ENCODE measurements at places on chromosomes 11 and 22. TPM values are rescaled to one million over a fixed set of nuclear protein-coding genes. Genes with fewer than 3 reads are reported as not detected.

Gene APOA4
- not detected for total RNA-seq

Gene OR52I2
- total RNA-seq: not detected

Gene SERPIND1
- total RNA-seq: not detected

- DNase-seq: no peak
- H3K36me3 ChIP-seq: no peaks in the 10 kb centered on the region
- peaks cover 82% of the 10 kb centered on the region for H3K27me3 ChIP-seq
- no peak overlapping the region for H3K27ac ChIP-seq
Observed at GRCh38 chr22:47591709-47592108, 829.3 kb downstream of the TBC1D22A start.

DNA sequence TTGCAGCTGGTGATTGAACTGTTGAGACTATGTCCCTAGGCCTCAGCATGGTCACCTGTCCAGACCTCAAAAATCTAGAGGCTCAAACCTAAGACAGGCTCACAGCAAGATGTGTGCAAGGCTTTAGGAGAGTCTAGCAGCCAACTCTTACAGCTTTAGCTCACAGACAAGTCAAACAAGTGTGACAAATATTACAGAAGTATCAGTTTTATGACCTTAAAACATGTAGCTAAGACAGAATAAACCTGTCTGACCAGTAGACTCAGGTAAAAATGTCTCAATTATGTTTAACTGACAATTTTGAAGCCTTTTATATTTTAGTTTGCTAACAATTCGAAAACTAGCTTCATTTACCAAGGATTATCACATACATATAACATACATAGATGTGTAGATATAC lies 80.0 kb upstream of the HTATIP2 start:
- H3K4me3 ChIP-seq: no peak overlapping the region
- no peak for DNase-seq
- H3K27me3 ChIP-seq: peaks cover 46% of the 10 kb centered on the region

DNA sequence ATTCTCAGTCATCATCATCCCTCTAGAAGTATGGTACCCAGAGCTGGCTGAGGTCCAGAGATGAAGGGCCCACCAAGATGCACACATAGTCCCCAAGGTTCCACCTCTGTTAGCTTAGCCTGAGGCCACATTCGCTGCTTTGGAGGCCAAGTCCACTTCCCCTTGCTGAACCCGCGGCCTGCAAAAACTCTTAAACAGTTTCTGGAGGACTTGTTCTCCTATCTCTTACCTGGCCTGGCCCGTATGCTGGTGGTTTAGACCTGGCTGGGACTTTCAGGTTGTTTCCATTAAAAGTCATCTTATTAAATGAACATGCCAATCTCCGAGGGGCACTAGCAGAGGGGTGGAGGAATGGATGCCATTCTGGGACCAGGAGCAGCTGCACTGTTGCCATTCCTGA lies 64.6 kb downstream of the KCNC1 start:
- H3K4me3 ChIP-seq: no peak overlapping the region
- H3K27ac ChIP-seq: no peak overlapping the region
- no peaks in the 10 kb centered on the region for H3K4me1 ChIP-seq
- DNase-seq: no peak
- no peaks in the 10 kb centered on the region for H3K36me3 ChIP-seq

- peaks cover 12% of the 10 kb centered on the region for H3K4me1 ChIP-seq
- H3K27me3 ChIP-seq: peaks cover 28% of the 10 kb centered on the region
- no peak for DNase-seq
- H3K27ac ChIP-seq: no peak overlapping the region
Observed at GRCh38 chr11:57479021-57479663, 18.8 kb downstream of the RTN4RL2 start.
